Inflammatory macrophage (primary cell): ENCODE measurements at places on chromosomes 3 and 15.
A peak's percentile ranks its signal among the peaks of the same experiment; 100 is the strongest.

DNA sequence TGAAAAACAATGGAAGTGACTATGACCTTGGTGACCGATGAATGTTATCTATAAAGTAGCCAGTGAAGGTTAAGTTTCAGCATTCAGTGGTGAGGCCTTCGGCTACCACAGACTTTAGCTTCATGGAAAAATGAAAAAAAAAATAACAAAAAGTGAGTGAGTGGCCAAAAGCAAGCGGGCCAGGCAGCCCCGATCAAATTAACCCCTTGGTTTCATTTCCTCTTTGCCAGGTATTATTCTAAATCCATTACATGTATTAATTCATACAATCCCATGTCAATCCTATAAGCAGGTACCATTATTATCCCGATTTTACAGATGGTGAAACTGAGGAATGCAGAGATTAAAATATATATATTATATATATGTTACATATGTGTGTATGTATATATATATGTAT lies 21.0 kb upstream of the CHCHD6 start:
- DNase-seq: no peak

DNA sequence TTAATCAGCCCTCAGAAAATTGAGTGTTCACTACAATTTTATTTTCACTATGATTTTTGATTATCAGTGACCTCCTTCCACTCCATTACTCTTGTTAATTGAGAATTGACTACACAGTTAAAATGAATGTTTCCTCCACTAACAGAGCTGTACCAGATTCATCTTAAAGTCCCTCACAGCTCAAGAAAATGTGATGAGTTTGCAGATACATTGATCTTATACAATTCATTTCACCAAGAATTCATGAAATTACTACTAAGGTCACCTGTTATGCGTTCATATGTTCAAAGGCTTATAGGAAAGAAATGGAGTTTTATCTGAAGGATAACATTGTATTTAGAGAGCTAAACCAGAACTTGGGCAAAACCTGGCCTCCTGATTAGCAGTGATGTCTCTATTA lies 17.5 kb downstream of the NMNAT3 start:
- no peak for DNase-seq

DNA sequence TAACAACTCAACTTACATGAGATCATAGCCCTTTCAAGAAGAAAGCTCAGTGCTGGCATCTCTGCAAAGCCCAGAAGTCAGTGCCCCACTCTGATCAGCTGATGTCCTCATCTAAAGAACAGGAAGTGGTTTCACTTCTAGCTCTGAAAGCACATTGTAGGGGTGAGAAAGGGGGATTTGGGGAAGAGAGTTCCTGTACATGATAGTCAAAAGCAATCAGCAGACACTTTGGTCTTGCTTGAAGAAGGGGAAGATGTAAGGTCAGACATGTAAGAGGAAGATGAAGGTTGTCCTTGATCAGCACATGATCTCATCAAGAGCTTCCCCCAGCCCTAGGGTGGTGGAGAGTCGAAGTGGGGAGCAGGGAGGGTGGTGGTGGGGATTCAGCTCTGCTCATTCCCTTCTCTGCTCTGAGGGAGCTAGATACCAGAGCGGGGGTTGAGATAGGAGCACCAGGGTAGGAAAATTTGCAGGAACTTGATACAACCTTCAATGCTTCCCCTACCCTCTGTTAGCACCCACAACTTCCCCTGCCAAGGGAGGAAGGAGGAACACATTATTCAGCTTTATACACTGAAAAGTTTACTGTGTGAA lies 76.4 kb upstream of the ETV5 start:
- peak; percentile 93 for DNase-seq

DNA sequence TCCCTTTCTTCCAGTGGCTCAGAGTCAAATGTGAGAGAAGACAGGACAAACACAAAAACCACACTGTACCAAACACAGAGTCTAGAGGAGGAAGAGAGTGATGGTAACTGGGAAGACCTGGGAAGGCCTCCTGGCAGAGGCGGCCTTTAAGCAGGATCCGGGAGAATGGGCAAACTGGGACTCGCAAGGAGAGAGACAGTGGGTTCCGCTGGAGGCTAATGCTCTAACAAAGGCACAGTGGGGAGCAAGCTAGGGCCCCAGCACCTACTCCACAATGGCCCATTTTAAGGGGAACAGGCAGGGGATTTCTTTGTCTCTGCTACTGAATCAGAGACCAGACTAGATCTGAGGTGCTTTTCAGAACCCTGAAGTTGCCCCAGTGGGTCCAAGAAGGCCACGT lies 81.4 kb upstream of the HES1 start:
- DNase-seq: no peak

DNA sequence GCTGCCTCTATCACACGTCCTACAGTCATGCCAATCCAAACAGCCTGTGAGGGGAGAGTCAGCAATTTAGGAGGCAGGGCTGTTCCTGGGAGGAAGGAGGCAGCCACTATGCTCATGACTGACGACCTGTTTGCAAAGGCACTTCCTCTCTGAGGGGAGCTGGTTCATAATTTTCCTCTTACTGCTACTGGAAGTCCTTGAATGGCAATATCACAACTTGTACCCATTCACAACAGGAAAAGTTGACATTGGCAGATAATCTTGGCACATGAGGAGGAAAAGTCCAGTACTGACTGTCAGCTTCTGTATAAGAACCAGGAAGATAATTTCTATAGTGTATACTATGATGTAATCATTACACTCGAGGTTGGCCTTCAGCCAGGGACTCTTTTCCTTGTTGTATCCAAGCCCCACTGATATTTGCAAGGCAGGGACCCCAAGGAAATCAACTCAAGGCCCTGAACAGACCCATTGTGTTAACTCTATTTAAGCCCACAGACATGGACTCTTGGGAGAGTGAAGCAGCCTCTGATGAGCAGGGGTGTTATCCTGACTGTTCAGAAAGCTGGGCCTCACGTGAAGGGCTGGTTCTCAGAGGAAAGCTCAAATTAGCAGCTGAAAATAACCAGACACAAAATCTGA lies 267.3 kb upstream of the ADAMTS9 start:
- DNase-seq: no peak

DNA sequence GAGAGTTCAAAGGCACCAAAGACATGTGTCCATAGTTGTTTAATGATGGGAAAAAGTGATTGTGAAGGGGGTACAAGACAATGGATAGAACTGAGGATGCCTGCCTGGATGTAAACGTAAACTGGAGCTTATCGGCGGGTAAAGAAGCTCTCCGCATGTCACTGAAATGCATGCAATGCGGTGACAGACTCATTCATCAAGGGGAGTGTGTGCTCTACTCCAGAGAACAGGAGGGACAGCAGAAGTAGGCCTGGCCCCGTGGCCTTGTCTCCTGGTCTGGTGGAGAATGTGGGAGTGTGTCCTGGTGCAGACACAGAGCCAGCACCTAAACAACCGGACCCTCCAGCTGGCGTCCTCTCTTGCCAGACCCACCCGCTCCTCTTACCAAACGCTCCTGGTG lies 50.6 kb downstream of the TRPM1 start:
- no peak for DNase-seq

- DNase-seq: no peak
Measured at GRCh38 chr15:101178931-101179330, 72.9 kb downstream of the CHSY1 start.

DNA sequence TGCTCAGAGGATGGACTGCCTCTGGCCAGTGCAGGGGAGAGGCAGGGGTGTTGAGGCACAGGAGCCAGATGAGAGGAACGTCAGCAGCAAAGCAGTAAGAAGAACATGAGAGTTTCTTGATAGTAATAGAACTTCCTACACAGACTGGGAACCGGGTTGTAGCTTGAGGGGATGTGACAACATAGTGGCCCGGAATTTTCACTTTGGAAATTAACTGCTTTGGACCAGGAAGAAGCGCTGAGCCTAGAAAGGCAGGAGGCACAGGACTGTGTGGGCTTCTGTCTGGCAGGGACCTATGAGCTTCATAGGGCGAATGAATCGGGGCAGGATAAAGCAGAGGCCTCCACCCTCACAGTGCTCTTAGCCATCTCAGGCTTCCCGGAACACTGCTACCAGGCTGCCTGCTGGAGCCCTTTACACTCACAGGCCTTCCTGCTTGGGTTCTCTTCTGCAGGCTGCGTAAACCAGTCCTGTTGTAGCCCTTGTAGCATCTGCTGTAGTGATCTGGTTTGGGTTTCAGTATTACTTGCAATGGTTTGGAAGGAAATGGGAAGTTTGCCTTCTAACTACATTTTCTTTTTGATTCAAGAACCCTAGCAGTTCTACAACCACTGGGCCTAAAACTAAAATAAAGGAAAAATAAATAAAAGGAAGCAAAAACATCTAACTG lies 3.3 kb upstream of the ADPGK start:
- no peak for DNase-seq

DNA sequence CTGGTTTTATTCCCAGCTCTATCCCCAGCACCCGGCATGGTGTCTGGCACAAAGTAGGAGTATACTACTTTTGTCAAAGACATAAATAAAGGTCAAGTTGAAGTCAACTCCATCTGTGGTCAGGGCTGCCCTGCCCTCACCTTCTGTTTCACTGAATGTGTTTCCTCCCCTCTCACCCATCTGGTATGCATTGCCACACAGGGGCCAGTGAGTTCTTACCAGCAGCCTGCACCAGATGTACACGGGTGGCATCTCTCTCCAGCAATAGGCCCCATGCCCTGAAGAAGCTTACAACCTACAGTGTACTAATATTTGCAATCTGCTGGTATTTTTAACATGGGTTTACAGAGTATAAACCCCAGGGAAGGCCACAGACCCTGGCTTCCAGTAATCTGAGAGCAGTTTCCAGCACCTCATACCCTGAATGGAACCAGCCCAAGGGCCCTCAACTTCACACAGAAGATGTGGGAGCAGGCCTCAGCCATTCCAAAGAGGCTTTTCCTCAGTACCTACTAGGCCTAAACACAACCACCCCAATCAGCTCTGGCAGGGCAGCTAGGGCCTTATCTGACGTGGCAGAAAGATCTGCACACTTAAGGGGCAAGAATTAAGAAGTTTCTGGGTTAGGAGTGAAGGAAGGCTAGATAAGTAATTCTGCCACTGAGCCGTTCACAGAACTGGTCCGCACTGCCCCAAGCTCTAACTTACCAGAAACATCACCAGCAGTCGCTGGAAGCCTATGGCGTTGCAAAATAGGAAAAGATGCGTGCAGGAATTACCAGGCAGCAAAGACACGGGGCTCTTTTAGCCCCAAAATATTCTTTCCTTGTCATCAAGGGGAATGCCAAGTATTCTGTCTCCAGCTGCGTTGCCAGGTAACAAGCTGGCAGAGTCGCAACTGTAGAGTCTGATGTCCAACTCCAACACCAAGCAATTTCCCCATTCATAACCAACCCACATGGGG lies 2.1 kb downstream of the IDH2 start:
- no peak for DNase-seq

GRCh38 chr15:100526027-100526481 lies 2.7 kb downstream of the CERS3 start:
- DNase-seq: no peak

GRCh38 chr3:114058646-114059045 lies 2.1 kb downstream of the QTRT2 start:
- DNase-seq: no peak

DNA sequence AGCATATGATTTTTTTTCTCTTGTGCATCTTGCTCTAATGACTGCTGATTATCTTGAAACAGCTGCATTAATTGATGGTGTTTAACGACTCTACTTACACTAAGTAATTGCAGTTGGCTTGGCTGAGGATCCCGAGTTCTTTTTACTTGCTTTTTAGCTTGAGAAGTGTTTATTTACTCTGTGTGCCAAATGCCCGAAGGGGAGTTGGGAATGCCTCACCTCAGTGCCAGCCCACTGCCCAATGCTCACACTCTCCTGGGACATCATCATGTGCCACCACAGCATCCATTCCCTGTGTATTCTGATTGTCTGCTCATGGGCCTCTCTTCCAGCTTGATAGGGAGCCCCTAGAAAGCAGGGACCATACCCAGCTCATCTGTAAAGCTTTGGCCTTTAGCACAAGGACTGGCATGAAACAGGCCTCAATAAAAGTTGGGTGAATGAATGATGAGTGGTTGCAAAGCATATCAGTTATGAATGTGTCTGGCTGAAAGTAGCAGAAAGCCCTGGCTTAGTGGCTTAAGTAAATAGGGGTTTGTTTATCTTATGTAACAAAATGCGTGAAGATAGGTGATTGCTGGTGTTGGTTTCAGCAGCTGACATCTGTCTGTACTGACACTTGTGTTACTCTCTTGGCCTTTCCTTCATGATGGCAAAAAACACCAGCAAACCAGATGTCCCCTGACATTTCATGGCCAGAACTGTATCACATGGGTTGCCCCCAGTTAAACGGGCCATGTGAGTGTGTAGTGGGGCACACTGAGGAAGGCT lies 8.1 kb downstream of the PXYLP1 start:
- DNase-seq: no peak

- no peak for DNase-seq
Measured at GRCh38 chr15:94057305-94057704, 174.1 kb upstream of the MCTP2 start.

DNA sequence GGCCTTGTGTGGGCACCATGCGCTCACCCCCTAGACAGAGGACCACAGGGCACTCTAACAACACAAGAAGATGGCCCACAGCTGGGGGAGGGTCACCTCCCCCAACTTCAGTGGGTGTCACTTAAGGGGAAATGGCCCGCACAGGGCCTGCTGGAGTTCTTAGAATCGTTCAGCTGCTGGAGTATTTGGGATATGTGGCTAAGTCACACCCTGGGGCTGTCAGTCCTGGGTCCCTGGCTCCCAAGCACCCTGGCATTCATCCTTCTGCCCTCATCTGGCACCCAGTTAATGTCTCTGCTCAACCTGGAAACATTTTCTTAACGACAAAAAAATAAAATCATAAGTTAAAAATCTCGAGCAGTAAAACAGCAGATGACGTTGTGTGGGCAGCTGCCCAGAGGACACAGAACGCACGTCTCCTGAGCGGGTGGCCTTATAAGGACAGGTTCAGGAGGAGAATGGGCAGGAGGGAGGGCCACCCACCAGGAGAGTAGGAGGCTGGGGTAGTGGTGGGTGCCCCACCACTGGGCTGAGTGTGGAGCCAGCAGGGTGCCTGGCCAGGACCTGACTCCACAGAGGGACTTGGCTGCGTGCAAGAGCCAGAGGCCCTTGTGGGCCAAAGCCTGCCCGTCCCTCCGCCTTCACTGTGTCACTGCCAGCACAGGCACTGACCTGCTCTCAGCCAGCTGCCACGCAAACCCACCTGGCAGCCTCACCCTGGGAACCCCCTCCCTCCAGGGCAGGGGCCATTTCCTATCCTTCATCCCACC lies 11.5 kb downstream of the KBTBD13 start:
- DNase-seq: no peak

DNA sequence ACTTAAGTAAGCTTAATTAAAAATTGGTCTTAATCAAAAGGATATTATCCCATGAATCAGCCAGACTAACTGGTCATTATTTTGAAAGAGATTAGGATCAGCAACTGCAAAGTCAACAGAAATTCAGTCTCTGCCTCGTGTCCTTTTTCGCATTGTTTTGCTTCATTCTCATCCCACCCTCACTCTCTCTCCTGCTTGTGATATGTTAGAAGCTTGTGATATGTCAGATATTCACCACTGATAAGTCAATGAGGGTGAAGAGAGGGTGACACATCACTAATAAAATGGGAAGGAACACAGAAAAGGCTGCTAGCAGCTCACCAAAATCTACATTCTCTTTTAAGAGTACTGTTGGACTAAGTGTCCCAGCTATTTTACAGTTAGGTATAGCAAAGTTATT lies 146.1 kb downstream of the SUCNR1 start:
- DNase-seq: no peak
